Activated CD4-positive, alpha-beta T cell treated with anti-CD3 and anti-CD28 coated beads for 24 hours (primary cell): ENCODE measurements at places on chromosomes 6 and 20.

DNA sequence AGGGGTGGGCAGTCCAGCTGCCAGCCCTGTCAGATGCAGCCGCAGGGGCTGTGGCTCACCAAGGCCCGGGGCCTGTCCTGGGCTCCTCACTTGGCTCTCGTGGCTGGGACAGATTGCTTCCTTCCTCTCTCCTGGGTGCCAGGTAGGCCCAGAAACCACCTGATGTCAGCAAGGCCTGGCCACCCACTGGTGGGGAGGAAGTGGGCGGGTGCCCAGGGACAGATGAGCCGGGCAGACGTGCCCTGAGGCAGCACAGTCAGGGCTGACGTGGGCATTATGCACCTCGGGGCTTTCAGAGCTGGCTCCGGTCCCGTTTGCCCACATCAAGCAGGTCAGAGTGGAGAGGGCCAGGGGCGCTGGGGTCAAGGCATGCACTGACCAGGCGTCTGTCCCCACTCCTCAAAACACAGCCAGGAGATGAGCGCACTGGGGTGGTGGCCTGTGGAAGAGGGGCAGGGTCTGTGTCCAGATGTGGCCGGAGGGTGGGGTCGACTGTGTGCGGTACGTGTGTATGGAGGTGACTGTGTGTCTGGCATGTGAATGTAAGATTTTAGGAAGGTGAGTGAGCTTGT, 133.2 kb upstream of the PTPN1 start:
- DNase-seq = no peak

DNA sequence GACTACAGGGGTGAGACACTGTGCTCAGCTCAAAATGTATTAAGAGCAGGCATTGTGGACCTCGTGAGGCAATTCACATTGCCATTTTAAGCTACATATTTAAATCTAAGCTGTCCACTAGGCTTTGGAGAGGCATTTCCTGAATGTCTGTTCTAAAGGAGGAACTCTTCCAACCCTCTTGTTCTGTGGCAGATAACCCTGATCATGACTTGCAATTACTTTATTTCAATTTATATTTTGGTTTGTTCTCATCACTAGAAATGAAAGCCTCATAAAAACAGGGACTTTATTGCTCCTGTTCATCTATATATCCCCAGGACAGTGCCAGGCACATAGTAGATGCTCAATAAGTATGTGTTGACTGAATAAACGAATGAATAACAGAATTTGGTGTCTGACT, 84.0 kb upstream of the SALL4 start:
- DNase-seq = no peak

DNA sequence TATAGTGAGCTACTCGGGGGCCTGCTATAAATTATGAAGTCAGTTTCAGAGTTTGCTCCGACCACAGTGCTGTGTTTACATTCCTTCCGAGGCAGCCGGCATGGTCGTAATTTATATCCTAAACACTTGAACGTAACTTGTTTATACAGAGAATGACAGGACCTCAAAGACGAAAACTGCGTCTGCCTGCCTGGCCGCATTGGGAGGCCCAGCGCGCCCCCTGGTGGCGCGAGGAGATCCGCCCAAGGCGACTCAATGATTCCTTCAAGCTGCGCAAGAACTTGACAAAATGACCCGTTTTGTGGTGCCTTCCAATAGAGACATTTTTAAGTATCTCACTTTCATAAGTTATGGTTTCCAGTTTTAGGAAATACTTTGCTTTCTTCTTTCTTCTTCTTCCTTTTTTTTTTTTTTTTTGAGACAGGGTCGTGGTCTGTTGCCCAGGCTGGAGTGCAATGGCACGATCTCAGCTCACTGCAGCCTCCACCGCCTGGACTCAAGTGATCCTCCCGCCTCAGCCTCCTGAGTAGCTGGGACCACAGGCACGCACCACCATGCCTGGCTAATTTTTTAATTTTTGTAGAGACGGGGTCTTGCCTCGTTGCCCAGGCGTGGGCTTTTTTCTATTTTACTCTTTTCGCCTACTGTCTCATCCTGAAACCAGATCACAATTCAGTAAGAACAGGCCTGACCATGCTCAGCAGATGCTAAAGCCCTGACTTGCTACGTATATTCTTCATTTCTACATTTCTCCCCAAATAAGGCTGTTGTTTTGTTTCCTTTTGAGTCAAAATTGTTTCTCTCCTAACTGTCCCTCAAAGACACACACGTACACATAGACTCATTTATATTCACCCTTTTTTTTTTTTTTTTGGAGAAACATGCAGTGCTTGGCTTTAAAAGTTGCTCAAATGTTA, 7.8 kb downstream of the FOXF2 start:
- DNase-seq = peak; percentile 57

GRCh38 chr6:166520905-166521834, 65.3 kb downstream of the RAMACL start:
- no peak for DNase-seq

DNA sequence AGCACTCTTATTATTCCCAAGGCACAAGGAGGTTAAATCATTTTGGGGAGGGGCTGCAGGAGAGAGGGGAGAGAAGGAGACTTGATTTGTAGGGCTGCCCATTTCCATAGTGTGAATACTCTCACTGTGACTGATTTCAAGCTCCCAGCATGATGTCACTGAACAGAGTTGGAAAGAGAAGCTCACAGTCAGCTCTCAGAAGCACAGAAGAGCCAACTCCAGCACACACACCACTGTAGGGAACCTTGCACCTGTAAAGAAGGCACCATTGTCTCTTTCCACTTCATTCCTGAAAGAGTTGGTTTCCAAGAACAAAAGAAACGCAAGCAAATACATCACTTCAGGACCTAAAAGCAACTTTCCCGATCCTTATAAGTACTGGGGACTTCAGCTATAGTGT, 12.7 kb upstream of the STK35 start:
- DNase-seq = no peak

DNA sequence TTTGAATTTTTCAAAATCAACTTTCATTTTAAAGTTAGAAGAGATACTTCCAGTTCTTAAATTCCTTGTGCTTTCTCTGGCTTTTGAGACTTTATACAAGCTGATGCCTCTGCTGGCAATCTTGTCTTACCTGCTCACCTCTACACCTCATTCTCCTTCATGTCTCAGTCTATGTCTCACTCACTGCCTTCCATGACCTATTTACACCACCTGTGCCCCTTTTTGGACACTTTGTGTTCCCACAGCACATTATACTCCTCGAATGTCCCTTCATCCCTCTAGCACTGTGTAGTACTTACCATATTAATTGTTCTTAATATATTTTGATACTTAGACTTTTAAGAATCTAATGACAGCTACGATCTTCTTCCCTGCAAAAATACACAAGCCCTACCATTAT, 15.3 kb downstream of the PHIP start:
- no peak for DNase-seq

- no peak for DNase-seq
These were observed 22.4 kb upstream of the SNX9 start for GRCh38 chr6:157800420-157801237.

GRCh38 chr6:7632501-7633290, 42.7 kb downstream of the SNRNP48 start:
- DNase-seq = no peak

DNA sequence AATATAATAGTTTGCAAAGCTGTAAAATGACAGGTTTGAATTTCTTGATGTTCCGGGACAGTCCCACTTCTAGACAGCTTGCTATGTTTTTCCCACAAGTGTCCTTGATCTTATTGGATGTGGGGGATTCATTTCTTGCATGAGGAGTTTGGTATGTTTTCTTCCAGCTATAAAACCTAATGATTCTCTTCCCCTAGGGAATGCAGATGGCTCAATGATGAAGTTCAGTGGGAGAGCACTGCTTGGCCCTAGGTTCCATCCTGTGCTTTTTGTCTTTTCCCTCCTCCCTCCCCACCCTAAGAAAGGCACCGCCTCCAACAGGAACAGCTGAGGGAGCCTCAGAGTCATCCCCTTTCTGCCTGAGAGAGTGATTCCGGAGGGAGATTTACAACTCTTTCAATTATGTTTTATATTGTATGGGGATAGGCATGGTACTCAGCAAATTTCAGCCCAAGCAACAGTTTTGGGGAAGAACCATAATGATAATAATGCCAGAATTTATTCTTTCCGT, 149.2 kb downstream of the PHACTR1 start:
- DNase-seq = no peak

GRCh38 chr6:78363688-78364087, 503.7 kb upstream of the IRAK1BP1 start:
- no peak for DNase-seq

DNA sequence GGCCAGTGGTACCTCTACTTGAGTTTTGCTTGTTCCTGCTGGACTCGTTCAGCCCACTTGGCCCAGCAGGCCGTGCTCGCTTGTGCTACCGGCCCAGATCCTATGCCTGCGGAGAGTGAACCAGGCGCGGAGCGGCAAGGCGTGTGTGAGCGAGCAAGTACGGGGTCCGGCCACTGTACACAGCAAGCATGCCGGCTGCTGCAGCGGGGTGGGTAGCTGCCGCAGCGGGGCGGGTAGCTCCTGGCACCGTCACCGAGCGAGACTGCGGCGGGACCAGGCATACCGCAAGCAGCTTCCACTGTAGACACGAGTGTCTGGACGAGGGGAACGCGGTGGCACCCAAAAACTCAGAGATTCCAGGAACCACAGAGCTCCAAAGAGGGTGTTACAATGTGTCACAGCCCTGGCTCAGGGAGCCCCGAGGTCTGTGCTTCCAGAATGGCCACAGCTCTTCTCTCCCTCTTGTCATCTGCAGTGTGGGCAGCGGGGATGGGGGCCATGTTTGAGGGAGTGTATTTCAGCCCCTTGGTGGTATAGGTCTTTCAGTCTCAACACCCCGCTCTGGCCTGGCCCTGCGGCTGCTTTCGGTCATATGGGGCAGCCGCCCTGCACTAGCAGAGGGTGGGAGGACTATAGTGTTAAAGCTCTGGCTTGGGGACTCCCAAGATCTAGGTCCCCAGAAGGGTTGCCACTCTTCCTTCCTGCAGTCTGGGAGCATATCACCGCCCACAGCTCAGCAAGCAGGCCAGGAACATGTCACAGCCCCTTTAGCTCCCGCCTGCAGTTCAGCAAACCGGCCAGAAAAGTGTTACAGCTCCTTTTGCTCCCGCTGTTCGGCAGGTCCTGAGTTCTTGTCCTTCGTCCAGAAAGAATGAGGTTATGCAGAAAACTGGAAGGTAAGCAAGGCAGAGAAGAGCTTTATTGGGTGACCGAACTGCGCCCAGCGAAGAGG, 6.1 kb upstream of the RWDD1 start:
- DNase-seq = no peak

DNA sequence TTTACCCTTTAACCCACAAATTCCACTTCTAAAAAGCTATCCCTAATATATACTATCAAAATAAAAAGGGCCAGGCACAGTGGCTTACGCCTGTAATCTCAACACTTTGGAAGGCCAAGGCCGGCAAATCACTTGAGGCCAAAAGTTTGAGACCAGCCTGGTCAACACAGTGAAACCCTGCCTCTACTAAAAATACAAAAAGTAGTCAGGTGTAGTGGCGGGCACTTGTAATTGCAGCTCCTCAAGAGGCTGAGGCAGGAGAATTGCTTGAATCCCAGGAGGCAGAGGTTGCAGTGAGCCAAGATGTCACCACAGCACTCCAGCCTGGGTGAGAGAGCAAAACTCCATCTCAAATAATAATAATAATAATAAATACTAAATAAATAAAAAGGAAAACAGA, 82.5 kb downstream of the TRIM27 start:
- no peak for DNase-seq

- DNase-seq = no peak
These were observed 149.3 kb downstream of the GJA1 start for GRCh38 chr6:121584586-121585369.

DNA sequence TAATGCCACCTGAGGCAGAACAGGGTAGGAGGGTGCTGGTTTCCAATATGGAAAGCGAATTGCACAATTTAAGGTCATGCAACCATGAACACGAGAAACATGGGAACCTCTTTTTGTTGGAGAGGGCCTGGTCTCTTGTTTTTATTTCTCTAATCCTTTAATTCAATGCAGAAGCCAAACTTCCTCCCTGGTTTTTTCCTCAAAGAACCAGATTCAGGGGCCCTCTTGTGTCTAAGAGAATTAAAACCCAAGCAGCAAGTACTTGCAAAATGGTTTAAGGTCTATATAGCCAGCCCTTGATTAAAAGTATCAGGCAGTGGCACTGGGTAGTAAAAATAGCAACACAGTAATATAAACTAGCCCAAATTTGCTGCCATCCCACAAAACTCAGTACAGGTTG, 19.5 kb downstream of the GSTA4 start:
- DNase-seq = no peak

DNA sequence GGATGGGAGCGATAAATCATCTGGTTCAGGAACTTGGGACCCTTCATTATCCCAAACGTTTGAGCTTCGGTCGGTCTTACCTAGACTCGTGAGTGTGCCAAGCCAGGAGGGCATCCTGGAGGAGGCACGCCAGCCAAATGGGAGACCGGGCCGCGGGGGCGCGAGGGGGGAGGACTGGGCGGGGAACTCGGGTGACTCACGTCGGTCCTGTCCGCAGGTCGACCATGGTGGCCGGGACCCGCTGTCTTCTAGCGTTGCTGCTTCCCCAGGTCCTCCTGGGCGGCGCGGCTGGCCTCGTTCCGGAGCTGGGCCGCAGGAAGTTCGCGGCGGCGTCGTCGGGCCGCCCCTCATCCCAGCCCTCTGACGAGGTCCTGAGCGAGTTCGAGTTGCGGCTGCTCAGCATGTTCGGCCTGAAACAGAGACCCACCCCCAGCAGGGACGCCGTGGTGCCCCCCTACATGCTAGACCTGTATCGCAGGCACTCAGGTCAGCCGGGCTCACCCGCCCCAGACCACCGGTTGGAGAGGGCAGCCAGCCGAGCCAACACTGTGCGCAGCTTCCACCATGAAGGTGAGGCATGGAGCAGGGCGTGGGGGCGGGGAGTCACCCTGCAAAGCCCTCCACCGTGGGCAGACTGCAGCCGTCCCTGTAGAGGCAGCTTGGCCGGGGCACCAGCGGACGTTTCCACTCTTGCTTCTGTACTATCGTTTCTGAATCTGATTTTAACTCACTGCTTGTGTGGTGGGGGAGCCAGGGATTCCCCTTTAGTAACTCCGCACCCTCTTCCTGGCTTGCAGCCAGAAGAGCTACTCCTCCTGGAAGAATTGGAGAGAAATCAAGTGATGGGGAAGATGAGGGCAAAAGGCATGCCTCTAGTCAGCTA, 2.7 kb downstream of the BMP2 start:
- no peak for DNase-seq

DNA sequence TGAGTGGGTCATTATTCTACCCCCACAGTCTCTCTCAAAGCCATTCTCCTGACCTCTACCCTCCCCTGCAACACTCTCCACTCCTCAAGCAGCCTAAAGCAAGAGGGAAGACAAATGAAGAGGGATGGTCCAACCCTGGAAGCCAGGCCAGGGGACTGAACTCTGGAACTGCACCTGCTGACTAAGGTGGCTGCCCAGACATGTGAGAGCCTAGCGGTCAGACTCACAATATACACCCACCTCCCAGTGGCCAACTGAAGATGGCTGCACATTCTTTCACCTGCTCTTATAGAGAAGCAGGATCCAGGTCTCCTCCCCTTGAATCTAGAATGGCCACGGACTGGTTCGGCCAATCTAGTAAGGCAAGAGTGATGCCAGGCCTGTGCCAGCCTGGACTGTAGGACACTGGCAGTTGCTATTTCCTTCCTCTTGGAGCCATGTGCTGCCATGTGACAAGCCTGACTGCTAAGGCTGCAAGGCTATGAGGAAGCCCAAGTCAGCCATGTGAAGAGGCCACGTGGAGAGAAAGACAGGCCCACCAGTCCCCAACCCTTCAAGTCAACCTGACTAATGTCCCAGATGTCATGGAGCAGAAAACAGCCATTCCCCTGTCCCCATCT, 31.8 kb downstream of the ACSS1 start:
- no peak for DNase-seq
